ENCODE measurements at places on chromosomes 3 and 15.

GRCh38 chr3:23740517-23740965, 65.2 kb upstream of the UBE2E1 start:
- DNase-seq = no peak

DNA sequence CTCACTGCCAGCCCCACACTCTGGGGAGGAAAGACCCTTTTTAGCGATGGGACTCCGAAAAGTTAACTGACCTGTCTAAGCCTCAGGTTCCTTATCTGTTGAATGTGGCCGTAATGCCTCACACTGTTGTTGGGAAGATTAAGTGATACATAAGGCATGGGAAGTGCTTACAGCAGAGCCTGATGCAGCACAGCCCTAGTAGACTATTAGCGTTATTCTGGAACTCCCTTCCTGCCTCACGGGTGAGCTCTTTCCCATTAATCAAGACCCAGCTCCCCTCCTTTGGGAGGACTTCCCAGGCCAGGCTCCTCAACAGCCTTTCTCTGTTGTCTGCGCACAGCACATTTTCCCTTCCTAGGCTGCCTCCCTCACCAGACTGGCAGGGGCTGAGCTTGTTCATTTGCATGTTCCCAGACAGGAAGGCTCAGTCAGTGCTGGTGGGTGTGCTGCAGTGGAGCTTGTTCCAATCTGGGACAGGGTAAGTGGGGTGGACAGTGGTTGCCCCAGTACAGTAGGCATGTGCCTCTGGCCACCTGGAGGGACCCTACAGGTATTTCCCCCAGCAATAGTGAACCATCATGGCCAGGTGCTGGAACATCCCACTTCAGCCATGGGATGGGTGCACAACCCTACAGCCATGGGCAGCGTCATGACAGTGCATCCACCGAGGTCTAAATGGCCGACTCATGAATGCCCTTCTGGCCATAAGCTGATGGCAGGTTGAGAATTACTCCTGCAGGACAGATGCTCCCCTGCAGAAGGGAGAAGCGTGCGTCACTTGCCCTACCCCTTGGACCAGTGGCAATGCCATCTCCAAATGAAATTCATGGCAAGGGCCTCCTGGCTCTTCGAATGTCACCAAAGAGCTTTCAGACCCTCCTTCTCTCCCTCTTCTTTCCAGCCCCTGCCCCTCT, 5.8 kb upstream of the PSTPIP1 start:
- DNase-seq = no peak

DNA sequence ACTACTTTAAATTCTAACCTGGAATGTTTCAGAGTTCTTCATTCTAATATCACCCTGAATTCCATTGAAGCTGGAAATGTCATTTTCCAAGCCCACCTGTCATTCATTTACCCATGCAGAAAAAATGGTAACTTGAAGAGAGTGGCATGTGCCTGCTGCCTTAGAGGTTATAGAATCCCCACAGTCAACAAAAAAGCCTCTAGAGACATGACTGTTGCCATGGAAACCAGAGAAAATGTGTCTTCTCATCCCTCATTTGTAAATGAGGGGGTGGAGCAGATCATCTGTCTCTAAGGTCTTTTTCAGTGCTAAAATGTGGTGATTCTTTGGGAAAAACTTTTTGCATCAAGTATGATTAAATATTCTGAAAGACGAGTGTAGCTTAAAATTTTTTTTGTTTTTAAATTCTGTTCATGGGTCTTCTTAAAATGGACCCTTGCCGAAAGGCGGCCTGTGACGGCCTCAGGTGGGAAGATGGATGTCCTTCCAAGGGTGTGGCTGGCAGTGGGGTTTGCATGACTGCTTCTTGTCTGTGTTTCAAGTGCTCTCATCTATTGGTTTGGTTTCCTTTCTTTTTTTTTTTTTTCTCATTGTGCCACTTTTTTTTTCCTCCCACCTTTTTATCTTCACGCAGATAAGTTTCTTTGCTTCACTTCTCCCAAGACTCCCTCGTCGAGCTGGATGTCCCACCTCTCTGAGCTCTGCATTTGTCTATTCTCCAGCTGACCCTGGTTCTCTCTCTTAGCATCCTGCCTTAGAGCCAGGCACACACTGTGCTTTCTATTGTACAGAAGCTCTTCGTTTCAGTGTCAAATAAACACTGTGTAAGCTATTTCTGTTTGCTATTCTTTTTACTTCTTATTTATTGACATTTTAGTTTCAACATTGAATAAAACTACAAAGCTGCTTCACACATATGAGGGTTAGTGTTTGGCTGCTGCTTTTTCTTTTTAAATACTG, 23.0 kb downstream of the TPM1 start:
- DNase-seq = no peak

DNA sequence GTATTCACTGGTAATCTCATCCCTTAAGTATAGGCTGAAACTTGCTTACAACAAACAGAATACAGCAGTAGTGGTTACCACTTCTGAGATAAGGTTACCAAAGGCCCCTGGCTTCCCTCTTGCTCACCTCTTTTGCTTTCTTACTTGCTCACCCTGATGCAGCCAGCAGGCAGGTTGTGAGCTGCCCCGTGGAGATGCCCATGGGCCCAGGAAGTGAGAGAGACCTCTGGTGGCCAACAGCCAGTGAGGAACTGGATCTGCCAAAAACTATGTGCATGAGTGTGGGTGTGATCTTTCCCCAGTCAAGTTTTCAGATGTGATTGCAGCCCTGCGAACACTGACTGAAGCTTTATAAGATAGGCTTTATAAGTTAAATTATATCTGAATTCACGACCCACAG, 48.7 kb downstream of the NMNAT3 start:
- DNase-seq = no peak

- DNase-seq = no peak
Measured at GRCh38 chr15:73711526-73711925, 27.3 kb downstream of the CD276 start.

DNA sequence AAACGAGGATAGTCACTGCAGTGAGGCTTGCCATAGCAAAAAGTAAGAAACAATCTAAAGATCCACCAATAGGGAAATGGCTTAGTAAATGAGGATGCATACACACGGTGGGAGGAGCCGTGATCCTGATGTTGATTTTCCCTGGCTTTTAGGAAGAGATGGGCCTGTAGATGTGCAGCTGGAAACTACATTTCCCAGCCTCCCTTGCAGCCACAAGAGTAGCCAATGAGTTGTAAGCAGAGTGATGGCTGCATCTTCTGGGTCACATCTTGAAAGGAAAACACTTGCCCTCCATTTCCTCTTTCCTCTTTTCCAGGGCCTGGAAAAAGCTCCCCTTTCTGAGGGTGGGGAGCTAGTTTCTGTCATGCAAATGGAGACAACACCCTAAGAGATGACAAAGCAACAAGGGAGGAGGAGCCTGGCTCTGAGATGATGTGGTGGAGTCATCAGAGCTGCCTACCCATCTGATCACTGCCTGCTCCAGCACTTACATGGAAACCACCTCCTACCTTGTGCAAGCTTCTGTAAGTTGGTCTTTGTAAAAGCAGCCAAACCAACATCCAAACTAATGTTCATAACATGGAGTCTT, 139.1 kb downstream of the TLE3 start:
- DNase-seq = no peak

GRCh38 chr3:133592843-133593242, 19.4 kb downstream of the CDV3 start:
- no peak for DNase-seq

DNA sequence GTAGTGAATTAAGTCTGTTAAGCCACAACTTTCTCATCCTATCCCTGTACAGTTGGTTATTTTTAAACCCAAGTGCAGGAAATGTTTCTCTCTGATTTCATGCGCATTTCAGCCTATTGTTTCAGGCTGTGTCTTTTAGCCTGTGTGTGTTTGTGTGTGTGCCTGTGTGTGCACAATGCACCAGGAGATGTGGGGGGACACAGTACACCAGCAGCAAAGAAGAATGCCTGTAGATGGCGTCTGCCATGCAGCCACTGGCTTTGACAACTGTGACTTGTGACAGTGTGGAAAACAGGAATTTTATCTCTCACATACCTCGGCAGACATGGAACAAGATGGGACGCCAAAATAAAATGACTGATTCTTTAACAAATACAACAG, 43.6 kb upstream of the PLXNA1 start:
- no peak for DNase-seq

- no peak for DNase-seq
Measured at GRCh38 chr3:155308831-155309230, 15.3 kb upstream of the STRIT1 start.

DNA sequence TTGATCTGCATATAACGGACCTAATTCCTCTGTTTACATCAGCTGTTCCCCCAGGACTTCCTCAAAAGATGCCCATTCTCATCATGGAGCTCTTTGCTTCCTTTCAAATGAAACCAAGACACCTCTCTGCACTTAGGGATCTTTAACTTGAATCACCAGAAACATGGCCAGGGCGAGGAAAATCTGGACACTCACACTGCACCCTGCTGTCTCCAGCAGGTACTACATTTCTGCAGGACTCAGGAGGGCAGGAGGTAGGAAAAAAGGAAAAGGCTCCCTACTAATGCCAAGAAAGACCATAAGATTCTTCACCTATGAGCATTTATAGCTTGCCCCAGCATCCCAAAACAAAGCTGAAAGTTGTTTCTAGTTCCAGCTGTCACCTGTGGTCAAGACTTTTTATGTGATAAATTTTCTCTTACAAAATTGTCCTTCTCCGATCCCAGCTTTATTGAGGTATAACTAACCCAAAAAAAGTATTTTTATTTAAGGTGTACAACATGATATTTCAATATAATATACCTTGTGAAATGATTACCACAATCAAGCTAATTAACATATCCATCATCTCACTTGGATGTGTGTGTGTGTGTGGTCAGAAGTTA, 87.3 kb upstream of the C15orf61 start:
- peak; percentile 74 for DNase-seq

DNA sequence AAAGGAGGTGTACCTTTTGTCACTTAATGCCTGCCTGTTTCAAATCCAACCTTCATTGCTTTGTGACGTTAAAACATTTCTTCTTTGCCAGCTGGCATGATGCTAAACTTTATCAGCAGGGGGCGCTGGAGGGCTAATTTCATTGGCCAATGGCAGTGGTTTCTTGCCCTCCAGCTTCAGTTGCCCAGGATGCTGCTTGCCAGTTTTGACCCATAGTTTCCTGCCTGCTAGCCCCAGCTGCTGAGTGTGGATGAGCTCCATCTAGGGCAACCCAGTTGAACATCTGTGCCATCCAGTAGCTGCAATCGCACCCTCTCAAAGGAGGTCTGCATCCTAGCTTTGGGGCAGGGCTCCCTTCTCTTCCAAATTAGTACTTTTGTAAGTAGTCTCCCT, 22.1 kb downstream of the ACKR2 start:
- DNase-seq = peak; percentile 62

DNA sequence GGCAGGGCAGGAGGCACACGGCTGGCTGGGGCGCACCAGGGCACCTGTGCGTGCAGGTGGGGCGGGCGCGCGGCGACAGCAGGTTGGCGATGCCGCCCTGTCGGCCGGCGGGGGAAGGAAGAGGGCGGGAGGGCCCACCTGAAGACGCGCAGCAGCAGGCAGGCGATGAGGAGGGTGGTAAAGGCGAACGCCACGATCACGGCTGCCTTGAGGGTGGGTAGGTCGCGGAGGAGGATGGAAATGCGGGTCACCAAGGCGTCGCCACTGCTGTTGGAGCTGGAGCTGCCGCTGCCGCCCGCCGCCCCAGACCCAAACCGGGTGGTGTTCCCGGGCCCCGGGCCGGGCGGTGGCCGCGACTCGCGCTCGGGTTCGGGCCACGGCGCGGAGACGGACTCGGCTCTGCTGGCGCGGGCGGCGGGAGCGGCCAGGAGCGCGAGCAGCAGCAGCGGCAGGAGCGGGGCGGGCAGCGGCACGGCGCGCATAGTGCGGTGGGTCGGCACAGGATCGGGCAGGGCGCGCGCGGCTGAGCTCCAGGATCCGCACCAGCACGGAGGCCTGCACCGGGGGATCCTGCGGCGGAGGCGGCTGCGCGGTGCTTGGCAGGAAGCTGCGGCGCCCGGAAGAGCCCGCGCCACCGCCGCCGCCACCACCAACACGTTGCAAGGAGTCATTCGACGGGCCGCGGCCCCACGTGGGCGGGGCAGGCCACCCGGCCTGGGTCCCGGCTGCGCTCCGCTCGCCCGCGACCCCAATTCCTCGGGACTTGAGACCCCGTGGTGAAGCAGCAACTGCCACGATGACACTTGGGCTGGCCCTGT, at the start of gene FAM174B:
Gene FAM174B (minus strand): TSS at position 598 of the 818 bp plus-strand sequence.
- no peak for DNase-seq

GRCh38 chr3:2536575-2536974, 437.9 kb downstream of the CNTN4 start:
- DNase-seq = no peak

Data from AG08396 (cell line).